ENCODE measurements at places on chromosomes 7 and 10.
A peak's percentile ranks its signal among the peaks of the same experiment; 100 is the strongest.

DNA sequence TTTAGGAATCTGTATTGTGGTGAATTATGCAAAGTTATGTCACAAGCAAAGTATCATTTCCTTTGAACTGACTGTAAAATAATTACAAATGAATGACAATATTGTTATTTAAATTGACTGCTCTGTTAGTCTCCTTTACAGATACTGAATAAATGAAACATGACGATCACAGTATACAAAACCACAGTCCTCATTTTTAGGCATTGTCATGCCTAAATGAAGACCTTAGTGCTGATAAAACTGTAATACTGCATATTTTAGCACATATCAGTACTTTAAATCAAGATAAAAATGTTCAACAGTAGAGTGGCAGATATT is 39.7 kb upstream of the FEZF1 start:
- no peak for DNase-seq

DNA sequence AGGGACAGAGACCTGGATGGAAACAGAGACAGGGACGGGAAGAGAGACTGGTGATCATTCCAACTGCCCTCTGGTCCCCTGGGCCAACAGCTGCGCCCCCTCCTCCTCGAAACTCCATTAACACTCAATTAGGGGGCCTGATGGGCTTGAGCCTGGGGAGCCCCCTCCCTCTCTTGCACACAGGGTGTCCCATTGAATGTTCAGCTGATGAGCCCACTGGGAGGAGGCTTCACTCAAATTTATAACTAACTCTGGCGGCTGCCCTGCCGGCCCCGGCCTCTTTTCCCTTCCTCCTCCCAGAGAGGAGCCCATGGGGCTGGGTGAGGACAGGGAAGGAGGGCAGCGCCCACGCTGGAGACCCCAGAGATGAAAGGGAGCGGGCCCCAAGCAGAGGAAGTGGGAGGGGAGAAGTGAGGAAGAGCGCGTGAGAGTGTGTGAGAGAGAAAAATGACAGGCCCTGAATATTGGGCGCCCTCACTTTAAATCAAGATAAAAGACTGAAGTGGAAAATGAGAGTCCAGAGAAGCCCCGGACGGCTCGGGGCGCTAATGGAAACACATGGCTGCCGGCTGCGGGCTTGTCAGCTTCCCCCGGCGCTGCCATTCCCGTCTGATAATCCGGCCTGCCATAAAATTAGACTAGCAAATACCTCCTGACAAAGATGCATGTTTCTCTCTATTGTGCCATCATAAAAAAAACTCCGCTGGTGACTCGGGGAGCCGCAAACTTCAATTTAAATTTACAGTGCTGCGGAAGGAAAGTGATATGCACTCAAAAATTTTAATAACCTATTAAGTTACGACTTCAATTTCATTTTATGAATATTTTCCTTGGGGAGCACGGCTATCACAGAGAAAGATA is 58.0 kb upstream of the PAX2 start:
- no peak for DNase-seq

- no peak for DNase-seq
These were observed 8.0 kb downstream of the RSU1 start for GRCh38 chr10:16809074-16809718.

DNA sequence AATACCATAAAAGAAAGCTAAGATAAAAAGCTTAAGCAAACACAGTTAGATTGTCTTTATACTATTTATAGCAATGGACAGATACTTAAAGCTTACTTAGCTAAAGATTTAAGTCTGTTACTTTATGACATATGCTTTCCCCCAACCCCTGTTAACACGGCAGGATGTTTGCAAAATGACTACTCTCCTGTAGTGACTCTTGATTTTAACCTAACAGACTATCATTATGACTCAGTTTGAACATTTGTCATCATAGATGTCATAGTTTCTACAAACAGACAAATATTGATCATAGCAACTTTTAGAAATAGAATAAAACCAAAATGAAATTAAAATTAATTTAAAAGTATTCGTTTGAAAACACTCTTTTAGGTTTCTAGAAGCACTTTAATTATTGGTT is 7.8 kb upstream of the COMMD3 start:
- no peak for DNase-seq

GRCh38 chr7:4629287-4629895 is 52.7 kb upstream of the FOXK1 start:
- no peak for DNase-seq

GRCh38 chr10:92757066-92757710 is 67.4 kb downstream of the HHEX start:
- peak; percentile 50 for DNase-seq

- DNase-seq, result no peak
These were observed 15.1 kb downstream of the SNX10 start for GRCh38 chr7:26306790-26307189.

DNA sequence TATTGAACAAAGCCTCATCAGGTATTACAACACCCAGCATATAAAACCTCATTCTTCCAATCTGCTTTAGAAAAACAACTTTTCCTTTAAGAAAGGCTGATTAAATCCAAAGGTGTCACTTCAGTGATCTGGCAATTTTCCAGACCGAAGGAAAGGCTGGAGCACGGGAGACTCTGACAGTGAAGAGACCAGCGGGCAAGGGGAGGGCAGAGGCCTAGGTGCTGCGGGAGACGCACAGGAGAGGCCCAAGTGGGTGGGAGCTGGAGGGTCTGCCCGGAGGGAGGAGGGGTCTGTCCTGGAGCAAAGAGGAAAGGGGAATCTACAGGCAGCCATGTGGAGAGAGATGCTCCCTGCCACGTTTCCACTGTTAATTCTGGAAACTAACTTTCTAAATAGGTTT is 24.3 kb upstream of the PPP2R2D start:
- DNase-seq, result no peak

DNA sequence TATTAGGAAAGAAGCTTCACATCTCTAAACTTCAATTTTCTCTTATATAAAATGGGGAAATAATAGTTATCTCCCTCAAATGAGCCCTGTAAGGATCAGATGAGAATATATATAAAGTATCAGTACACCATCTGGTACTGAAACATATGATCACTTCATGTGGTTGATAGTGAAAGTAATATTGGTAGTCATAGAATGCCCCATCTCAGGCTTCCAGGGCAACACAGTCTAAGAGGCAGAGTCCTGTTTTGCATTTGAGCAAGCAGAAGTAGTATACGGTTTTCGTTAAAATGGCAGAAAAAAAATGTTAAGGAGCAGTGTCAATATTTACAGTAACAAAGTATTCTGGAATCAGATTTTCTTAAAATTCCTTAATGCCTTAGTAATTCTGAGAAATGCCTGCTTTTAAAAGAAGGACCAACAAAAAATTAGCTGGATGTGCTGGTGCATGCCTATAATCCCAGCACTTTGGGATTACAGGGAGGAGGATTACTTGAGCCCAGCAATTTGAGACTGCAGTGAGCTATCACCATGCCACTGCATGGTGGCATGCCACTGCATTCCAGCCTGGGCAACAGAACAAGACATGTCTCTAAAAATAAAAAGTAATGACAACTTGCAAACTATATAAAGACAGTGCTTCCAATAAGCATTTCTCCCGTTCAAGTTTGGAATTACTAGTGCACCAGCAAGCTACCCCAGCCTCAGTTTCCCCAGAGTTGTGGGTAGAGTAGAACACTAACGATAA is 19.8 kb downstream of the KBTBD2 start:
- no peak for DNase-seq

- no peak for DNase-seq
These were observed 79.4 kb downstream of the CTBP2 start for GRCh38 chr10:125080984-125081383.

GRCh38 chr10:79406683-79407422 is 38.6 kb downstream of the ZCCHC24 start:
- DNase-seq, result no peak

GRCh38 chr7:80488851-80489370 is 23.0 kb downstream of the GNAT3 start:
- DNase-seq, result no peak

DNA sequence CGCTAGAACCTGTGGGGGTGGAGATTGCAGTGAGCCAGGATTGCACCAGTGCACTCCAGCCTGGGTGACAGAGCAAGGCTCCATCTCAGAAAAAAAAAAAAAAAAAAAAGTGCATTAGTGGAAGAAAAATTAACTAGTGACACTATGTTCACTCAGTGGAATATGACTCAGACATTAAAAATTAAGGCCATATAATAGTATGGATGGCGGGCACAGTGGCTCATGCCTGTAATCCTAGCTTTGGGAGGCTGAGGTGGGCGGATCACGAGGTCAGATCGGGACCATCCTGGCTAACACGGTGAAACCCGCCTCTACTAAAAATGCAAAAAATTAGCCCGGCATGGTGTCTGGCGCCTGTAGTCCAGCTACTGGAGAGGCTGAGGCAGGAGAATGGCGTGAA is 3.4 kb downstream of the PHYH start:
- no peak for DNase-seq

DNA sequence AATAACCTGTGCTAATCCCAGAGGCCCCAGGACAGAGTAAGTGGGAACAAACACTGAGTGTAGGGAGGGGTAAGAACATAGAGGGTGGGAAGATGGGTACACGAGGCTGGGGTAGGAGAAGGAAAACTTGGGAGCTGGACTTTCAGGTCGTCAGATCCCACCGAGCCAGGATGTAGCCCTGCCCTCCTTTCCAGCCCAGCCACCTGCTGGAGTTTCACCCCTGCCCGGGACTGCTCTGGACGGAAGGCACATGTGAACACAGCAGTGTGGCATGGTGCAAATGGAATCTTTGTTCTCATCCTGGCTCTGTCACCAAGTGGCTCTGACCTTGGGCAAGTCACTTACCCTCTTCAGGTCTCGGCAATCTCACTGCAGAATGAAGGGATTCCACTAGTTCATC is 52.8 kb downstream of the PODXL start:
- DNase-seq, result no peak

DNA sequence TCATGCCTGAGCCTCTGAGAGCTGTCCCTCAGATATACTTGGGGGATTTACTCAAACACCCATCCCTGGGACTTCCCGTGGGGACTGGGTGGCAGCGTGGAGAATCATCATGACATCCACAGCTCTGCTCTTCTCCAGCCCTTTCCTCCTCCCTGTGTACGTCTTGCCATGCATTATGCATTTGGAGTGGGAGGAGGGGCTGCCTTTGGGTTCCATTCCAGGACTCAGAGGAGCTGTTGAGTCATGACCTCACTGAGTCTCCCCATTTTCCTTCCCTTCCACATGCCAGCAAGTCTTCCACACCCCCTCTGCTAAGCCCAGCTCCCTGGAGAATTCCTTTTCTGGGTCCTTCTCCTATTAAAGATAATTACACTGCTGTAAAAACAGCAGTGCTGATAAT is 480.7 kb downstream of the SORCS3 start:
- no peak for DNase-seq

GRCh38 chr10:69232252-69232651 is 12.1 kb downstream of the HKDC1 start:
- DNase-seq, result no peak

GRCh38 chr10:52050429-52051047 is 263.5 kb upstream of the DKK1 start:
- no peak for DNase-seq

- DNase-seq, result no peak
These were observed 132.2 kb downstream of the PRKG1 start for GRCh38 chr10:51206500-51206899.

GRCh38 chr7:92279396-92280031 is 33.7 kb downstream of the ANKIB1 start:
- no peak for DNase-seq

DNA sequence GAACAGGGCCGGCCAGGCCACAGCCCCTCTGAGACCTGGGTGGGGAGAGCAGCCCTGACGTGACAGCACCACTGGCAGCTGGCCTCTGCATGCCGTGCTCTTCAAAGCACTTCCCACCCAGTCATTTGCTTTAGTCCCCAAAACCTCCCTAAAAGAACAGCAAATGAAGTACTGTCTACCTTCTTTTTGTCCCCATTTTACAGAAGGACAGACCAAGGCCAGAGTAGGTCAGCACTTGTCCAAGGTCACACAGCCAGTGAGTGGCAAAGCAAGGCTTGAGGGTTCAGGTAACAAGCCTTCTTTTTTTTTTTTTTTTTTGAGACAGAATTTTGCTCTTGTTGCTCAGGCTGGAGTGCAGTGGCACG is 15.1 kb downstream of the ATP6V1F start:
- no peak for DNase-seq

- no peak for DNase-seq
These were observed 29.1 kb downstream of the MKX start for GRCh38 chr10:27716521-27716920.

GRCh38 chr10:17910125-17910789 is 41.5 kb upstream of the SLC39A12 start:
- DNase-seq, result peak; percentile 46

GRCh38 chr10:133351408-133352318 is 4.5 kb downstream of the PRAP1 start:
- DNase-seq, result no peak

DNA sequence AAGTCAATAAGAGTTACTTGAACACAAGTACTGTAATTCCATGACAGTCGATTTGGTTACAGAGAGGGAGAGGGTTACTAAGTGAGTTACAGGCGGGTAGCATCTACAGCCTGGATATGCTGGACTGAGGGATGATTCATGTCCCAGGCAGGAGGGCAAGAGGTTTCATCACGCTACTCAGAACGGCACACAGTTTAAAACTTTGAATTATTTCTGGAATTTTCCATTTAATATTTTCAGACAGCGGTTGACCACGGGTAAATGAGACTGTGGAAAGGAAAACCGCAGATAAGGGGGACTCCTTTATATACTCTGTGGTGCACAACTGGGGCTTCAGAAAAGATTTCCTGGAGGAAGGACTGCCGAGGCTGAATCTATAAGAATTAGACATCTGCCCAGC is 25.7 kb upstream of the LRRC4 start:
- DNase-seq, result peak; percentile 83

GRCh38 chr7:30732606-30733005 is 19.3 kb upstream of the INMT start:
- DNase-seq, result no peak

DNA sequence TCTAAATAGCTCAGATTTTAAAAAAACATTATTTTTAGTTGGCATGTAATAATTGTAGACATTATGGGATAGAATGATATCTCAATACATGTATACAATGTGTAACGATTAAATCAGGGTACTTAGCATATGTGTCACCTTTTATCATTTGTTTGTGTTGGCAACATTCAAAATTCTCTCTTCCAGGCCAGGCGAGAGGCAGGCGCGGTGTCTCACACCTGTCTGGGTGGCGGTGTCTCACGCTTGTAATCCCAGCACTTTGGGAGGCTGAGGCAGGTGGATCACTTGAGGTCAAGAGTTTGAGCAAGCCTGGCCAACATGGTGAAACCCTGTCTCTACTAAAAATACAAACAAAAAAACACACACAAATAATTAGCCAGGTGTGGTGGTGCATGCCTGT is 151.7 kb downstream of the RTKN2 start:
- no peak for DNase-seq

- no peak for DNase-seq
These were observed 408.6 kb upstream of the PRKCQ start for GRCh38 chr10:6988654-6989053.

DNA sequence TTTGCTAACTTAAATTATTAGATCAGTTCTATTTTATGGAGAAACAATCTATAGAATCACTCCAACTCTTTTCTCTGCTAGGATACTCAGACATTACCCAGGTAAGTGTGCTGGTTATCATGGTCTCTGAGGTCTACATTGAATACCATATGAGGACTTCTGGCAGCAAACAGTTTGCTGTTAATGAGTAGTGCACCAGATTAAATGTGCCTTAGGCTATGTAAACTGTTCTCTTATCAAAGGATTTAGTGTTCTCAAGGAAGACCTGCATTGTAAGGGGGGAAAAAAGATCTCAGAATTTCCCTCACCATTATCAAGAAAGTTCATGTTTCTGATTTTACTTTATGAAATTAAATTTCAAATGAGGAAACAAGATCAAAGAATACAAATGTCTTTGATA is 107.5 kb downstream of the ITGB8 start:
- no peak for DNase-seq

- DNase-seq, result no peak
These were observed 35.5 kb downstream of the RBM20 start for GRCh38 chr10:110679486-110680272.
